ENCODE measurements at places on chromosomes 4 and X.

- no peak for DNase-seq
Measured at GRCh38 chr4:40178672-40179071, 18.2 kb upstream of the RHOH start.

DNA sequence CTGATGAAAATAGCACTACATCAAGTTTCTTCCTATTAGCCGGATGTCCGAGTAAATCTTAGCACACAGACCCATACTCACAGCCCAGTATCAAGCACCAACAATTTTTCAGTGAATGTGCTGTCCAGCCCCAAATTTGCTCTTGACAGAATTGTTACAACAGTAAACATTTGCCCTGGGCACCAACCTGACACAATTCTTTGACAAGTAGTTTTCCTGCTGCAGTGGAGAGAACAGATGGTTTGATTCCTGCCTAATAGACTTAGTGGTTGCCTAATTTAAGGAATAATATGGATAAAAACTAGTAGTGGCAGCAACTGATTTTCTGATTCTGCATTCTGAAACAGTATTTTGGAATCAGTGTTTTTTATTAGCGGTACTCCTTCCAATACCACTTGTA lies 253.6 kb downstream of the SLC39A8 start:
- DNase-seq = no peak

DNA sequence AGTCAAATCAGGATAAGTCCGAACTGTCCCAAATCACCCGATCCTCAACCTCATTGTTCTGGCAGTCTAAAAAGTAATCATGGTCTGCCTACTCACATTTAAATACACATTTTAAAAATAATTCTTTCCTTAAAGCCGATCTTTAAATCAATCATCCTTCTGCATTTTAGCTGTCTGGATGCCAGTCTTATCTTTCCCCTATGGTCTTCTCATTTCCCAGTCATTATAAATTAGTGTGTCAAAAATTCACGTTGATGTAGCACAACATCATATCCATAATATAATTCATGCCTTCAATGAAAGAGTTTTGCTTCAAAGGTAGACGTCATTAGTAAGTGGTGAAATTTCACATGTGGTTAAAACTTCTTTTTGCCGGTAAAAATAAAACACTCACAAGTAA lies 108.1 kb upstream of the FRG1 start:
- no peak for DNase-seq

DNA sequence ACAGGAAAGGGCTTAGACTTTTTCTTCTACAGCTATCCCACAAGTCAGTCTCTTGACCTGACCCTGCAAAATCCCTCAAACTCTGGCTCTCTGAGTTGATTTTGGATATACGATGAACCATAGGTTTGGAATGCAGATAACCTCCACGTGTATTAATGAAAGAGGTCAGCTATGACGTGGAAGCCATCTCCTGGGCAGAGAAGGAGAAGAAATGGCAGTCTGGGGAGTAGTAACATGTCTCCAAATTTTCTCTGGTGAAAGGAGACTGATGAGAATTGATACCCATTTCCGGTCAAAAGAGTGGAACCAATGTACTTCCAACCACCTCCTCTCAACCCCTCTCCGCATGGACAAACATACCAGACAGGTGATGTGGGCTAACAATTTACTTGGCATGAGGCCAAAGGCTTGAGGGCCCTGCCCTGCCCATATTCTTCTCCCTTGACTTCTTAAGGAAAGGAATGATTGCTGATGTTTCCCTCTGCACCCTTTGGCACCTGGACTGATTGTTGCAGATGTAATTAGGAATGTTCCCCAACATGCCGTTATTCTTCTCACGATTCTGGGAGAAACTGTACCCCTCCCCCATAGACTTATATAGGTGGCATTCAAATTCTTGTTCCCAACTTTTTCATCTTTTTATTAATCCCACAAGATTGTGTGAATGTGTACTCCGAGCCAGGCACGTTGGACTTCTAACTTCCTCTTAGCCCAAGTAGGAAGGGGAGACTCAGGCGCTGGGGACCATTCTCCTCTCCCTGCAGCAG lies 580 bp upstream of the PLS3 start:
- DNase-seq = no peak

GRCh38 chr4:8053688-8054449 lies 104.7 kb downstream of the ABLIM2 start:
- no peak for DNase-seq

Data from stimulated activated CD4-positive, alpha-beta T cell treated with anti-CD3 and anti-CD28 coated beads, Interleukin-4, amount 100 ng/mL, for 24 hours (primary cell).